GM12892 (cell line): ENCODE measurements at places on chromosomes 2 and 18.

GRCh38 chr2:168217920-168218319 lies 29.5 kb downstream of the STK39 start:
- DNase-seq = no peak

GRCh38 chr18:78247615-78248289 lies 731.9 kb upstream of the SALL3 start:
- DNase-seq = no peak

DNA sequence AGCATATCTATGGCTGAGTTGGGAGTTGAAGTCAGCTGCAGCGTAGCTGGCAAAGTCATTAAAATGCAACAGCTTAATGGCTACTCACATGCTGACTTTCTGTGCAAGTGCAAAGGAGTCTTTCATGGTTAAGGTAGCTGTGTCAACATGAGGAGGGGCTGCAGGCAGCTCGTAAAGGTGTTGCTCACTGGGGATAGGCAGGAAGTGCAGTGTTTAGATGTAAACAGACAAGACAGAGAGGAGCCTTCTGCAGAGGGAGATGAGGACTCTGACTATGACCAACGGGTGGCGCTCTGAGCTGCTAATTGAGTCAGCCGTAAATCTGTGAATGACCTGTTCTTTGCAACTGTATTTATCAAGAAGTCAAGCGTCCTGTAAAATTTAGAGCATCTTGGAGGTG lies 22.3 kb upstream of the CAVIN2 start:
- no peak for DNase-seq

DNA sequence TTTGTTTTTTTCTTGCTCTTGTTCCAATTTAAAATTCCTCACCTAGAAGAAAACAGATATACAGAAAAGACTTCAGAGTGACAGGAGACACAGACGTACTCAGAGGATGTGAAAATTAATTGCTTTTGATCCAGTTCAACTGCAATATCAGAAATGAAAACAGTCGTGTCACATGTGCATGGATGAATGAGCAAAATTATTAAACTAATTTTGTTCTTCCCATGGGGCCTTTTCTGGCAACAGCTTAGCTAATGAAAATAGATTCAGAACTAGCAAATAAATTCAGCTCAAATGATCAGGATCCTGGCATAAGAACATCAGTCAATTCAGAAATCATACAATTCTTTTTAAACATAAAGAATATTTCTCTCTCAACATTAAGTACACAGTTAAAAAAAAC lies 100.5 kb downstream of the CABYR start:
- DNase-seq = no peak

DNA sequence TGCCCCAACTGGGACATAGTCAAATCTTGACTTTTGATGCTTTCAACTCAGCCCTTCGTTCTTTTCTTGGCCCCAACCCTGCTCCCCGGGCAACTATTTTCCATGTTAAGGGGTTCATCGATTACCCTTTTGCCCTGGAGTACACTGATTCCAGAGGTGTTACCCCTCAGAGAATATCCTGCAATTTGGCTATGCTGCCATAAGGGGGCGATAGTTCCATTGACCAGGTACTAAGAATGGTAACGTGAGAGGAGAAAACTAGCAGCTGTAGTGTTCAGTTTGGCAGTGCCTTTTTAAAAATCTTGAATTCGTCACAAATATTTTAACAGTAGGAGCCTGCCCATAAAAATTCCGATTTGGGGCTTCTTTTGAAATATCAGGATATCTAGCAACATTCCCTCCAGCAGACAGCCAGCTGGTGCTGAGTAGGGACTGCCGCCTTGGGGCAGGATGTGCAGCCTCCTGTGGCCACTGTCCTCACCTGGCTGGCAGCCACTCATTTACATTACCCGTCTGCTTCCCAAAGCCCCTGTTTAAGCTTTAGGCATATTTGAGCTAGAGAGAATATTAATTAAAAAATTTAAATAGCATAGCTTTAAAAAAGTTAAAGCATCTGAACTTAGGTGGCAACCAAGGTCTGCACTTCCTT lies 146.3 kb upstream of the SKOR2 start:
- DNase-seq = no peak

DNA sequence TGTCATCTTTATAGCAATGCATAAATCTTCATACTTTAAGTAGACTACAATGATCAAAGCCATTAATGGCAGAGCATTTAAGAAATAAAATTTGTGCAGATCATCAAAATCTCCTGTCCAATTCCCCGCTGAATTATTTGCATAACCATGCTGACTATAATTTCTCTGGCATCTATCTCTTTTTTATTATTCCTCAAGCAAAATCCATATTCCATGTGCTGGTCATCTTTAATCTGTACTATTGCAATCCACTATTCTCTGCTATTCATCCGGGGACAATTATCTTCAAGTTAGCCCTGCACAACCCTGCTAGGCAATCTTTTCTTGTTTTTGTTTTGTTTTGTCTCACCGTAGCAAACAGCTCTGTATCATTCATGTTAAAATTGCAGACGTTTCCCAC lies 1469.6 kb upstream of the NXPH2 start:
- DNase-seq = no peak

GRCh38 chr18:54830866-54831265 lies 2.6 kb downstream of the RAB27B start:
- no peak for DNase-seq

GRCh38 chr2:152097290-152097800 lies 1.5 kb downstream of the CACNB4 start:
- DNase-seq = no peak

DNA sequence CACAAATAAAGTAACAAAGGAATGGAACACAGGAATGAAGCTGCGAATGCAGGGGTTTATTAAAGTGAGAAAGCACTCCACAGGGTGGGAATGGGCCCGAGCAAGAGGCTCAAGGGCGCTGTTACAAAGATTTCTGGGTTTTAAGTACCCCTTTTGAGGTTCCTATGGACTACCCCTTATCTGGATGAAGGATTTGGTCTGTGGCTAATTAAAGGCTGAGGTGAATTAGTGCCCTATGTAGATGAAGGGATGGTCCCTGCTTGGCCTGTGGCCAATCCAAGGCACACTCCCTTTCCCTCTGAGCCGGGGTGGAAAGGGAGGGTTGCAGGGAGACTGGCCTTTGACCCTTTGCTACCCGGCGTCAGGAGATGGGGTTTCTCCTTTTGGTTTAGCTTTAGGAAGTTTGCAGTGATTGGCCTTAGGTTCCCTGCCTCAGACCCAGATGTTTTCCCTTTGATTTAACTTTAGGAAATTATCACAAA lies 47.5 kb upstream of the CNGA3 start:
- DNase-seq = no peak
